ENCODE measurements at places on chromosomes 3 and 15.

- no peak for DNase-seq
Observed at GRCh38 chr3:38616111-38616510, 33.4 kb downstream of the SCN5A start.

- no peak for DNase-seq
Observed at GRCh38 chr3:126512026-126512425, 5.5 kb downstream of the UROC1 start.

DNA sequence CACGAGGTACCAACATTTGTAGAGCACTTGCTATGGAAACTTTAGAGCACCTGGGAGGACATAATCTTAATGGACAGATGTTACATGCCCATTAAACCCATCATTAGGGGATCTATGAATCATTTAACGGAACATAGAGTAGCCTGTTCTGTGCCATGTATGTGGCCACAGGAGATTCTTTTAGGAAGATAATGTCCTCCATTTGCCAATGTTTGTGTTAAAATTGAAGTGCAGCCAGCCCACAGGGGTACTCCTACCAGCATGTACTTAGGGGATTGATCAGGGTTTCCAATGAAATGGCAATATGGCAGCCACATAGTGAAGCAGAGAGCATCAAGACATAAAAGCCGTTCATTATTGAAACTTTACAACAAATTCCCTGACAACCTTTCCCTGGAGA, 70.7 kb downstream of the TNIK start:
- no peak for DNase-seq

DNA sequence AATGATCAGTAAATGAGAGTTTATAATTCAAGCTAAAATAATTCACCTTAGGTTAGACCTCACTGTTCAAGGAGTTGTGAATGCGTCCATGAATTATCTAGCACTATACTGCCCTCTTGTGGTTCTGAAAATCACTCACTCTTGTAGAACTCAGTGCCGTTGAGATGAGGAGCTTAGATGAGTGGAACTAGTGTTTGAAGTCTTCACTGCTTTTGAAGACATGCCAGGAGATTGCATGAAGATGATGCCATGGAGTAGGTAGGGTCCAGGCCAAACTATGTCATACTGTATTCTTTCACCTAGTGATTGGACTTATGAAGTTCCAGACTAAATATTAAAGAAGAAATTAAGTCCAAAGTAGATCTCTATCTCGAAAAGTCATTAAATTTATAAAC, 28.8 kb downstream of the LYSMD4 start:
- DNase-seq, result peak; percentile 84

DNA sequence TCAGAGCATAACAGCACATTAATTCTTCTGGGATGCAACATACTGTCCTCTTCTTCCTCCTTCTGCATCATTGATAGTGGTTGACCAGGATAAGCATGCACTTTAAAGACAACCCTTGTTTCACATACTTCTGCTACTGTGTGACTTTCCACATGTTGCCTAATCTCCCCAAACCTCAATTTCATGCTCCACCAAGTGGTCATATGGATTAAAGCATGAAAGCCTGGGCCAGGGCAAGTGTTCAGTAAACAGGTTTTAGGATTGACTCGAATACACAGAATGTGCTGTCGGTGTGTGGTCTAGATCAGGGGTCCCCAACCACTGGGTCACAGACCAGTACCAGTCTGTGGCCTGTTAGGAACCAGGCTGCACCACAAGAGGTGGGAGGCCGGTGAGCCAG, 22.5 kb upstream of the BFSP2 start:
- DNase-seq, result peak; percentile 24

All from putamen (tissue), 1 donor.